CD4-positive, alpha-beta T cell treated with Interleukin-10 for 1 hour (primary cell): ENCODE measurements at places on chromosomes 7 and 10.

DNA sequence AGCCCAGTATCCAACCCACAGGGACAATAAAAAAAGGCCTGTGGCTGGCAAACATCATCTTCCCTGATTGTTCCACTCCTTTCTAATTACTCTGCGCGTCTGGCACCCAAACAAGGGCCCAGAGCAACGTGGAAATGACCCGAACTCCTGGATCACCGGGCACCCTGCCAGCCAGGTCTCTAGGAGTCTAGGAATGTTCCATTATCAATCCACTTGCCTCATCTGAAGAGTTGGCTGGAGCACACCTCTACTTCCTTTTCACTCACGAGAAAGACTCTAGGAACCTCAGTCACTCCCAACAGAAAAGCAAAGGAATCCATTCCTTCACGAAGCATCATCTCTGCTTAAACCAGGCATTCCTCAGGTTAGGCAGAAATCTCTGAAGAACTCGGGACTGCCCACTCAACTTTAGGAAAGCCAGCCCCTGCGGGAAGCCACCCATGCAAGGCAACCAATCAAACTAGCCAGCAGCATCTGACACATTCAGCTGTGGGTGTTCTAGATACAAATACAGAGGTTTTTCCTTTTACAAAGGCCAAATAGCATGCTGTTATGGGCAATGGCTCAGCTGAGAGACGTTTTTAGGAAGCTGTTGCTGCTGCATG, 37.7 kb downstream of the ATXN7L1 start:
- no peak for DNase-seq

DNA sequence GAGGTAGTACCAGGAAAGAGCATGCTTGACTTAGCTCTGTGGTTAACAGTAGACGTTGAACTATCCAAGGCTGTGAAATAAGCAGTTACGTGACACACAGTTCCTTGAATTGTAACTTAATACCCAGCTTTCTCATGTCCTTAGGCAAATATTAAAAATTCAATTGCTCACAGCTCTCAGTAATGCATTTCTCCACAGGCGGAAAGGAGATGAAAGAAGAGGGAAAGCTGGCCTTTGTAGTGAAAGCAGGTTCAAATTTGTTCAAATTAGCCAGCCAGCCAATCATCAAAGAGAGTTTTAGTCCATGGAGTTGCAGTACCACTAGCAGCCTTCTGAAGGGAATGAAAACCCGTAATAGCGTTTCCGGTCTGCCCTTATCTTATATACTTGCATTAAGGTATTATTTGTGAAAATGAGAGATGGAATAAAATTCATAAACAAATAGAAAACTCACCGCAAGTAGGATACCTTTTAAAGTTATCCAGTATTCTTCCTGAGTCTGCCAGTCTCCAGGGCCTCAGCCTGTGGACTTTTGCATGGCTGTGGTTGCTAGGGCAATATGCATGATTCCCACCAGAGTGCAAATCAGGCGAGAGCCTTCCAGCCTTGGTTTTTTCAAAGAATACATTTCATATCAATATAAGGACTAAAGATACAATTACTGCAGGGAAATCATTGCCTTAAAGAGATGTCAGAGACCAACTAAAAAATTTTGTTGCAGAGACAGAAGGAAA, 795.5 kb downstream of the TNS3 start:
- DNase-seq, result no peak

DNA sequence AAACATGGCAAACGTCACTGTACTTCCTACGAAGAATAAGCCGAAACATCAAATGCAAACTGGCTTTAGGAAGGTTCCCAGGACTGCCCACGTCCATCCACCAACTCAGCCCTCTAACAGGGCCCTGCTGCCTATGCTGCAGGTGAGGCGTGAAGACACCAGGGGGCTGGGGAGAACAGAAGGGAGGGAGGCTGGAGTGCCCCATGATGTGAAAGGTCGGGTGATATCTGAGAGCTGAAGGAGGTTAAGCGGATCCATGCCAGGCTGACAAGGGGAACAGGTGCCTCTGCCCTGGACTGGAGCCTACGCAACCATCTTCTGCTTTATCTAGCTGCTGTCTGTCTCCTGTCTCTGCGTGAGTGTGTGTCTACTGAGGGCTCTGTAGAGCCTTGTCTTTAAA, 40.2 kb upstream of the ATP6V0A4 start:
- no peak for DNase-seq

- peak; percentile 37 for DNase-seq
These were observed 180.5 kb upstream of the ASAH2 start for GRCh38 chr10:50431791-50432190.

- DNase-seq, result no peak
These were observed 20.3 kb upstream of the UMAD1 start for GRCh38 chr7:7620236-7620635.

GRCh38 chr10:62804356-62805230, at the start of gene ADO:
Gene ADO, plus strand, starts transcription at chr10:62804720. Its CDS starts 340 bp downstream, at chr10:62805060.
- DNase-seq, result peak; percentile 81
